ENCODE measurements at places on chromosomes 3 and 15. TPM values are rescaled to one million over a fixed set of nuclear protein-coding genes. Genes with fewer than 3 reads are reported as not detected.

RASGRF1 gene
- total RNA-seq = 0.11 TPM

GRIP2 gene
- 67.8 TPM for total RNA-seq

NUSAP1 gene
- total RNA-seq = 1.1 TPM

FAM219B gene
- total RNA-seq = 62.5 TPM

LRCH3 gene
- 27.6 TPM for total RNA-seq

PLCB2 gene
- total RNA-seq = 4.6 TPM

VGLL3 gene
- 5.2 TPM for total RNA-seq

NRROS gene
- 2.6 TPM for total RNA-seq
